Activated T-cell treated with anti-CD3 and anti-CD28 coated beads, Interleukin-2, amount 50 U/mL, for 1 hour (primary cell): ENCODE measurements at places on chromosomes 13 and 19.

DNA sequence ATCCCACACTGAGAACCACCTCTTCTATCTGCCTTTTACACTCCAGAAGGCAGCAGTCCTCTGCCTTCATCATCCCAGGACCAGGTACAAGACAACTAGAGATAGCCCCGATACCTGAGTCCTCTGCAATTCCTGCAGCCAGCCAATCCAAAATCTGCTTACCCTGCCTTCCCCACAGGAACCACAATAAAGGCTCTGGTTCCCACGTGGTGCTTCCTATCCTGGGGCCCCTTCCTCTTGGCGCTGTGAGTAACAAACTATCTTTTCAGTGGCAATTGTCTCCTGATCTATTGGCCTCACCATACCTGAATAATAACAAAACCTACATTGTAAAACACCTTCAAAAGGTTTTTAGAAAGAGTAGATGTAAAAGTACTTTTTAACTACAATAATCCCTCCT, 63.1 kb downstream of the ZDHHC20 start:
- no peak for DNase-seq

DNA sequence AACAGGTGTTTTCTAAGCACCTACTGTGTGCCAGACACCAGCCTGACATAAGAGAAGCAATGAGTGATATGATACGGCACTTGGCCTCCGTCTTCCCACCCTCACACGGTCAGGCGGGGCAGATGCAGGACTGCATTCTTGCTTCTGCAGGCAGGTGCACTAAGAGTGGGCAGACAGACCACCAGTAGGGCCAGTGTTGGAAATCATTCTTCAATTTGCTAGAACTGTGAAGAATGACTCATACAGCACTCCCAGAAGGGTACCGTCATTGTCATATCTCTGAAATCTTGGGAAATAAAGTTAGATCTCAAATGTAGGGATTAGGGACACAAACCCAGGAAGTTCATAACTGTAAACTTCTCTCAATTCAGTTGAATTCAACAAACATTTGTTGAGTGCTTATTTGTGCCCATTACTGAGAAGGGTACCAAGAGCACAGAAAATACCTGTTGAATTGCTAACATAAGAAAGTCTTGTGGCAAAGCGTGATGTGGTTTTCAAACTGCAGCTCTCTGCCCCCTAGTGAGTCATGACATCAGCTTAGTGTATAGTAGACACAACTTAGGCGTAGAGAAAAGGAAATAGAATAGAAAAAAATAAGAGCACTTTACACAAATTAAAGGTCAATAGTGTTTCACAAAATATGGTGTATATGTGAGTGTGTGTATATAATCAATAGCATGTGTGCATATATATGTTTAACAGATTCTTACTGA, 76.1 kb downstream of the TEX26 start:
- no peak for DNase-seq

DNA sequence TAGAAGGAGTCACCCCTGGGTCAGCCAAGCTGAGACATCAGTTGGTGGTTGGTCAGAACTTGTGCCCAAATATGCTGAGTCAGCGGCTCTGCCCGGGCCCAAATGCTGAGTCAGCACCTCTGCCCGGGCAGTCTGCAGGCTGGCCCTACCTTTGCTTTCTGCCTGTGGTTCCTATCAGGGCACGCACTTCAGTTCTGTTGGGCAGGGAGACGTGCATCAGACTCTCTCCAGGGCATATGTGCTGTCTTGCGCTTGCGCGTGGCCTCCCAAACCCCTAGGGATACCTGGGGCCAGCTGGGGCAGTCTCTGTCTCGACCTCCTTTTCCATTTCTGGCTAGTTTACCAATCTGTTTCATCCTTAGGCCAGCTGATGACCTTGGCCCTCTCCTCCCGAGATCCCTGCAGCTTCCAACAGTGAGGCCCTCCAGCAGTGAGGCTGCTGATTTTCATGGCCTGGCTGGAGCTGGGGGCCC, 24.4 kb upstream of the LDLR start:
- no peak for DNase-seq

GRCh38 chr13:66703597-66703996, 526.5 kb downstream of the PCDH9 start:
- DNase-seq: no peak

DNA sequence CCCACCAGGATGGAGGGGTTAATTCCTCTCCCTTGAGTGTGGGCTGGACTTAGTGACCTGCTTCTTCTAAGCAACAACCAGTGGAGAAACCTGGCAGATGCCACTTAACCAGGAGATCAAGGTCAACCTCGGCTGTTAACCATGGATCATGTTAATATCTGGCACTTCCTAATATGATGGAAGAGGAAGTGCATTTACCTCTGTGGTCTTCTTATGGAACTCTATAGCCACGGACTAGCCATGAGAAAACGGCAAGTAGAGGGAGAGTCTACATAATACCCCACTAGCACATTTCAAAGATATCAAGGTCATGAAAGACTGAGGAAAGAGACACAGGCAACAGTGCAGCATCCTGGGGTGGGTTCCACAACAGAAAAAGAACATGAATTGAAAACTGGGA, 31.4 kb downstream of the MLLT1 start:
- DNase-seq: no peak

GRCh38 chr13:100266026-100266425, 177.1 kb downstream of the PCCA start:
- no peak for DNase-seq

GRCh38 chr13:81493144-81493543, 1152.2 kb upstream of the SPRY2 start:
- DNase-seq: no peak

DNA sequence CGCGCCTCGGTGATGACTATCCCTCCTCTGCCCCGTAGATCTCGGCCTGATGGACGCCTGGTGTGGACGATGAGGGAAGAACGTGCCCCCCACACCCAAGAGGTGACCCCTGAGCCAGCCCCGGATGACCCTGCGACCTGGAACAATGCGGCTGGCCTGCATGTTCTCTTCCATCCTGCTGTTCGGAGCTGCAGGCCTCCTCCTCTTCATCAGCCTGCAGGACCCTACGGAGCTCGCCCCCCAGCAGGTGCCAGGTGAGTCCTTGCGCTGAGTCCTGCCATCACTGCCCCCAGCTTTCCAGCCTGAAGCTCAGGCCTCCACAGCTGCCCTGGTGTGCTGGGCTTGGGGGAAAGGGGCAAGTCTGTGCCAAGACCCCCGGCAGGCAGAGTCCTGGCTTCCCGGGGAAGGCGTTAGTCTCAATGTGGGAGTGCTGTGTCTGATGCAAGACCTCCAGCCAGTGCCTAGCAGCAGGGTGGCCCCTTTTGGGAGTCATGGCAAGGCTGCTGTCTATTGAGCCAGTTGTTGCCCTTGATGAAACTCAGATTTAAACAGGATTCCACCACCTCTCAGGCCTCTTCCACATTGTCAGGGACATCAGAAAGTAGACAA, 67.5 kb downstream of the CHST8 start:
- DNase-seq: no peak

DNA sequence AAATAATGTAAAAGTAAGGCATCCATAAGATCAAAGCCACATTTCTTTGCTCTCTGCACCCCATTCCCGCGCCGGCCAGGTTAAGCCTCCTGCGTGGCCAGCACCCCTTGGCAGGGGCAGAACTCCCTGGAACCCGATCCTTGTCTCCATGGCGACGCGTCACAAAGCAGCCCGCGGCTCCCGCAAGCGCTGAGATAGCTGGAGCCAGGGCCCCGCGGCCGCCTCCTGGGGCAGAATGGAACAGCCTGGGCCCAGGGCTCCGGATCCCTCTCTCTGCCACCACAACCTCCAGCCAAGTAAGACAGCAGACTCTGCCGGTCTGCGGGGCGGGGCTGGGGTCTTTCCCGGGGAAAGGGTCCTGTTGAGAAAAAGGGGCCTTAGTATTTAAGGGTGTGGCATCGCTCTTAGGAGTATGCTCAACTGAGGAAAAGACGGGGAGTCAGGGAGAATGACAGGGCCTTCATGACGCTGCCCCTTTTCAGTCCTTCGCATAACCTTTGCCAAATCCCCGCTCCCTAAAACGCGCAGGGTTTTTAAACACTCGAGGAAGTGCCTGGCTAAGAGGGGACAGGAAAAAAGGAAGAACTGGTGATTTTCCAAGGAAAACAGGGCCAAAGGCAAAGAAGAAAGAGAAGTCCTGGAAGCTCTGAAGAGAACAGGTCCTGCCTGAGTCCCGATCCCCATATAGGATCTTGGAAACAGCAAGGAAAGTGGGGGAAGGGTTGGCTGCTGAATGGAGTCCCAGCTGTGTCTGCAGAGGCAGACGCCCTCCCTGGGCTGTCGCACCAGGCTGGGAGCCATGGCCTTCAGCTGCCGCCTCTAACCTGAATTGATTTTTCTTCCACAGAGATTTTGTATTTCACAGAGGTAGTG, at the start of gene TEX26:
Gene TEX26, plus strand, starts transcription at position 176 of the 873 bp plus-strand sequence. Its CDS starts 60 bp downstream, at position 236.
- no peak for DNase-seq

GRCh38 chr19:39497996-39498797, 550 bp upstream of the DLL3 start:
- DNase-seq: peak; percentile 36

DNA sequence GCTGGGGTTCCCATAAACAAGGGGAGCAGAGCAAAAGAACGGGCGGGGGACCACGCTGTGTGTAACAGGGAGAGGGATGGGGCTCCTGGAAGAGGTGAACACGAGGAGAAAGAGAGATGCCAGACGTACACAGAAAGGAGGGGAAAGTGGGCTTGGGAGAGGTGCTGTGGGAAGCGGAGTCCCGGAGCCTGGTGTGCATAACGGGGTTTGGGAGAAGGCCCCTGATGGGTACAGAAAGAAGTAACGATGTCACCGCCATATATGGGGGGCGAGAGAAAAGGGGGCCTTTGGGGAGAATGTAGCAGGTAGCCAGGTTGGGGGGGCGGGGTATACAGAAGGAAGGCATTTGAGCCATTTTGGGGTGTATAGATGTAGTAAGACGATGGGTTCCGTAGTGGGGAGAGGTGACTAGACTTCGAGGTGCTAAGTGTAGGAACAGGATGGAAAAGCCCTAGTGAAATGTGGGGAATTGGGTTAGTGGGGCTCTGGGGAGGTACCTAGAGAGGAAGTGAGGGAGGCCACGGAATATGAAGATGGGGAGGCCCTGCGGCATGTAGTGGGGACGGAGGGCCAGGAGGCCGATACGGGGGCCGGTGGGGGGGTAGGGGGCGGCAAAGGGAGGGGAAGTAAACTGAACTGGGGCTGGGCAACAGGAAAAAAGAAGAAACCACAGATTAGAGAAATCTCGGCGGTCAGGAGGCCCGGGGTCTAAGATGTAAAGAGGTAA, 787 bp downstream of the ZNF580 start:
- no peak for DNase-seq

DNA sequence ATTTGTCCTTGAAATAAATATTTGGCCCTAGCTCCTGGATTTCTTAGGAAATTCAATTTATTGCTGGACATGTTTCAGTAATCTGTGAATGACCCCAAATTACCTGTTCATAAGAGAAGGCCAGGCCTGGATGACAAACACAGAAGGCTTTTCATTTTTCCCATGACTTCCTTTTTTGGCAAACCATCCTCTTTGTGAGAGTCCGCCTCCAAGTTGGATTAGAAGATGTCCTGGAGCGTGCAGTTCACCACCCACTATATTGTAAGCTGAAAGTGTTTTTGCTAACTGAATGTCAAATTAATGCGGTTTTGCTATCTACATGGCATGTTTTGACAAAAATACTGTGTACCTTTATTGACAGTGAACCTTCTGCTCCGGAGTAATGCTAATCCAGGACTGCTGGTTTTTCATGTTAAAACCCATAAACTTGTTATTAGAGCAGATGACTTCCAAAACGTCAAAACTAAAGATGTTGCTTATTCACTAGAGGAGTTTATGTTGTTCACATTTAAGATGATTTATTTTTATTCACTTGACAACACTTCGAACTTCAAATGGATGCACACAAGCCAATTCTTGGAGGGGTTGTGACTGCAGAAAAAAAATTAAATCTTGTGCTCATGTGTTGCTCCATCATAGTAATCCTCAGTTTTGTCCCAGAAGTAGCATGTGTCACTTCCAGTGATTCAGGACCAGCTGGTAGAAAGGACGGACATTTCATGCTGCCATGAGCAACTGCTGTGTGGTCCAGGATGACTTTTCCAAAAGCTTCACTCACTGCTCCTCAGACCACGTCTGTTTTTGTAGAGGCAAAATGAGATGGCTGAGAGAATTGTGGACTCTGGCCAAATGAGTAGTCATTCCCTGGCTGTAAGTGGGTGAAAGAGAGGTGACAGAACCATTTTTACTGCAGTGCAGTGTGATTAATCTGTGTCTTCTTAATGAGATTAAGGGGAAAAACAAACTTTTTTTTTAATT, 71.0 kb downstream of the ITGBL1 start:
- no peak for DNase-seq

GRCh38 chr19:42401365-42402303, 11.5 kb upstream of the CNFN start:
- DNase-seq: peak; percentile 82

DNA sequence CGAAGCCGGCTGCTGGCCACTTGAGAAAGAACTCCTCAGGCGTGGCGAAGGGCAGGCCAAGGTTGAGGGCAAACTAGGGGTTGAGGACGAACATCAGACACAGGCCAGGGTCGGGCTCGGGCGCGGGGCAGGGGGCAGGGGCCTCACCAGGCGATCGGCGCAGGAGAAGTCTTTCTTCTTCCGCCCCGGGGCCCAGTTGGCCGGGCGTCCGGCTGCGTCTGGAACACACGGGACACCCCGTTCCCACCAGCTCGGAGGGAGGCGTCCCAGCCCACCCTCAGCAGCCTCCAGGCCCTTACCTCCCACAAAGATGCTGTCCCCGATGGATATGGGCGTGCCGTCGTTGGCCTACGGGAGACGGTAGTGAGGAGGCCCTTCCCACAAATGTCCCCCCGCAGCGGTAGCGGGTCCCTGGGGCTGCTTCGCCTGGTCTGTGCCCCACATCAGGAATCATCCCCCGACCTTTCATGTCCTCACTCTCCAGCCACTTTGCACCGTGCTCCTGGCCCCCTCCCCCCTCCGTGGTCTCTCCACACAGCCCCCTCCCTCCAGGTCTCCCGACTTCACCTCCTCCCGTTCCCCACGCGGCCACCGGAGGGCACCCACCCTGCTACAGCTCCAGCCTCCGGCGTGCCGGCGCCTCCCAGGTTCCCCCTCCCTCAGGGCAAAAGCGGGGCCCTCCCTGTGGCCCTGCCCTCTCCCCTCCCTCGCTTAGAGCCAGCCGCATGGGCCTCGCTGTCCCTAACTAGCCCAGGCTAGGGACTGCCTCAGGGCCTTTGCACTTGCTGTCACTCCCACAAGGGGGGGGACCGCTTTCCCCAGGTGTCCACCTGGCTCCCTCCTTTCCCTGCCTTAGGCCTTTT, 4.8 kb downstream of the PNKP start:
- no peak for DNase-seq
